Activated naive CD8-positive, alpha-beta T cell treated with anti-CD3 and anti-CD28 coated beads for 36 hours (primary cell): ENCODE measurements at places on chromosomes 6 and 20.

- no peak for DNase-seq
Measured at GRCh38 chr6:122799916-122800686, 11.0 kb downstream of the SMPDL3A start.

DNA sequence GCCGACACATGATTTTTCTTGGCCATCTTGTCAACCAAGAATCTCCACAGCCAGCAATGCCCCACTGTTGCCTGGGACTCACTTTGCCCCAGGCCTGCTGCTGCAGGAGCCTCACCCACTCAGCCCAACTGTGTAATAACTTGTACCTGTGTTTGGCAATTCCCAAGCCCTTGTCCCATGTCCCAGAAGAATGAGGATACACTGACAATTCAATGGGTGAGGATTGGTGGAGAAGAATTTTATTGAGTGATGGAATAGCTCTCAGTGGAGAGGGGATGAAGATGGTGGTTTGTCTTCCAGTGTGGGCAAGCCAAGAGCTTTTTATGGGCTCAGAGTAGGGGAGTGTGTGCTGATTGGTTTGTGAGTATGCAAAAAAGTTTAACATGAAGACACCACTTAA lies 861.9 kb downstream of the TFAP2A start:
- DNase-seq: no peak

DNA sequence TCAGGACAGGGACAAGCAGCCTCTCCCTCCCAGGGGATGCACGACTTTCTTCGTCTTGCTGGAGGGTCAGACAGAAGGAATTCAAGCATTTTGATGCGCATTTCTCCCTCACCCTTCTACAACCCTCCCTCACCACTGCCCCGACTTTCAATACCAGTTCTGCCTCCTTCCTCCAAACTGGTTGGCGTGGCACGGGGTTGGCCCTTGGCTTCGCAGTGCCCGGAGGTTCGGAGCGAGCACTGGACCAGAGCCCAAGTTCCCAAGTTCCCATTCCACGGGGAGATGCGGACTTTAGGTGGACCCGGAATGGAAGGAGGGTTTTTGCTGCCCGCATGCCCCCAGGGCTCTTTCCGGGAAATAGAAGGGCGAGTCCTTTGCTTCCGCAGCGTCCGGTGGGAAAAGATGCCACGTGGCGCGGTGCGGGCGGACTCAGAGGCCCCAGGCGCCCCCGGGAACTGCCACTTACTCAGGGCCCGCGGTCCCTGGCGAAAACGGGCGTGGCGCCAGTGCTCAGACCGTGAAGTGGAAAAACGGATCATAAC lies 8.0 kb upstream of the LAMP5 start:
- DNase-seq: no peak

DNA sequence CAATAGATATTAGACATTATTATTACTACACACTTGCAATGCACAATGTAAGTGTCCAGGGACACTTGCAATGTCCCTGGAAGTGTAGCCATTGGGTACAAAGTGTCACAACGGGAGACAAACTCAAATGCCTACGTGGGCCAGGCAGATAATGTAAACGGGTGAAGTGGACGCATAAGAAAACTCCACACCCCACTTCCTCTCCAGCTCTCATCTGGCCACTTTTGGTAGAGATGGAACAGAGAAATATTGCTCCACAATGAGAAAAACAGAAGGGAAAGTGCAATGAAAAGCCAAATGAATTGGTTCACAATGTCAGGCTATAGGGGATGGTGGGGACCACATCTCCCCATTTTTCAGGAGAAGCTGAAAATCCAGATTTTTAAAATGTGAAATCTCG lies 9.4 kb downstream of the SULF2 start:
- DNase-seq: no peak

GRCh38 chr6:16523606-16524379 lies 237.5 kb downstream of the ATXN1 start:
- no peak for DNase-seq

DNA sequence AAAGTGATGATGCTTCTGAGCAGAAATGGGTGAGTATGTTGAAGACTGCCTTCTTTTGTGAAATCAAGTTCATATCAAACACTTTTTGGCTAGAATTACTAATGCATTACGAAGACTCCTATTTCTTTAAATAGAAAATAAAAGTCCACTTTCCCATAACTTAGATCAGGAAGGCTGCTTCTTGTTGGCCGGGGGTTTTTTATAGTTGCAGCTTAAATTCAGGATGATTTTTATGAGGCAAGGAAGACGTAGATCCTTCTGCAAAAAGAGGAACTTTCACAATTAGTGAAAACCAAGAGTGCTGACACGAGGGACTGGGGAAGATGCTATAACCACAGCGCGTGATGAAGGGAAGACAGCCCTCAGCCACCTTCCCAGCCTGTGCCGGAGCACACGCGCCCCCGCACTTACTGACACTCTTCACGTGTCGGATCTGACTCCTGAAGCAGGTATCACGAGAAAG lies 206.1 kb upstream of the PRDM1 start:
- no peak for DNase-seq

- no peak for DNase-seq
Measured at GRCh38 chr20:39880890-39881289, 808.1 kb downstream of the MAFB start.

- no peak for DNase-seq
Measured at GRCh38 chr6:16103722-16104121, 25.2 kb upstream of the MYLIP start.

DNA sequence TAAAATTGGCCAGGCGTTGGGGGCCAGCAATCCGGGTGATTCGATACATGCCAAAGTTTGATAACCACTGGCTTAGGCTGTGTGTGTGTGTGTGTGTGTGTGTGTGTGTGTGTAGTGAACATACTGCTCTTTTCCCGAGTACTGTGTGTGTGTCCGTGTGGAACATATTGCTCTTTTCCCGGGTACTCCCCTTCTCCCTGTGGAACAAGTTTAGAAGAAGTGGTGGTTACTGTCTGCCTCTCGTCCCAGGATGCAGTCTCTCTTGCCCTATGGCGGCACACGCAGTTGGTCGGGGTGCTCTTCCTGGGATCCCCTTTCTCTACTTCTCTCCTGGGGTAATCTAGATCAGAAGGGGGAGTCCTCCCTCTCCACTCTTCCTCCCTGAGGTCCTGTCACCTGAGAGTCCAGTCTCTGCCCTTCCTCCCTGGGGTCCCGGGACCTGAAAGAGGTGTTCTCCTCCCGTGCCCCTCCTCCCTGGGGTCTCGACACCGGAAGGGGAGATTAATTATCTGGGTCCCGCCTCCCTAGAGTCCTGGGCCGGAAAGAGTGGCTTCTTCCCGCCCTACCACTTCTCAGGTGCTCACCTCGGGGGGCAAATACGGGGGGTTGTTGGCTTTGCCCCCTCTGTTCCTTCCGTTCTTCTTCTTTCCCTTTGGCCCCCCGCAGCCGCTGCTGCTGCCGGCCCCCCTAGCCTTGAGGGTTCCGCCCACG lies 516 bp downstream of the GTPBP2 start:
- peak; percentile 65 for DNase-seq

- DNase-seq: no peak
Measured at GRCh38 chr6:158703111-158703836, 53.4 kb downstream of the SYTL3 start.

- no peak for DNase-seq
Measured at GRCh38 chr20:15700147-15700765, 873.0 kb downstream of the KIF16B start.

GRCh38 chr6:128238225-128238624 lies 282.2 kb downstream of the PTPRK start:
- DNase-seq: no peak

DNA sequence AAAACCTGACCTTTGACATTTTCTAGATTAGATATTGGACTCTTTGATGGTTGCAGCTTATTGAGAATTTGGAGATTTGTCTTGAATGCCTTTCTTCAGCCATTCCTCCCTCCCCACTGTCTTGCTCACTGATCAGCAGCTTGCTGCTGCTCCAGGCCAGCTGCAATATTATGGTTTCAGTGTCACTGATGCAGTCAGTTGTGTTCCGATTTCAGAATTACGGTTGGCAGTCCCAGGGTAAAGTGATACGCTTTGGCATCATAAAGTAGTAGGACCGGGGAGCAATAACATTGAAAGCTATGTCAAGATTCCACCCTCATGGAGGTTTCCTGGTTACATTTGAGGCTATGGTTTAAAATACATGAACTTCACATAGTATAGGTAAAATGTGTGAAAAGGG lies 152.6 kb downstream of the BCKDHB start:
- DNase-seq: no peak
